ENCODE measurements at places on chromosomes 5 and 9.

GRCh38 chr9:18194316-18194715 lies 279.6 kb upstream of the ADAMTSL1 start:
- DNase-seq, result no peak

- no peak for DNase-seq
Measured at GRCh38 chr9:107805201-107805600, 315.6 kb upstream of the KLF4 start.

GRCh38 chr5:141788296-141788970 lies 89.8 kb downstream of the PCDH1 start:
- DNase-seq, result no peak

DNA sequence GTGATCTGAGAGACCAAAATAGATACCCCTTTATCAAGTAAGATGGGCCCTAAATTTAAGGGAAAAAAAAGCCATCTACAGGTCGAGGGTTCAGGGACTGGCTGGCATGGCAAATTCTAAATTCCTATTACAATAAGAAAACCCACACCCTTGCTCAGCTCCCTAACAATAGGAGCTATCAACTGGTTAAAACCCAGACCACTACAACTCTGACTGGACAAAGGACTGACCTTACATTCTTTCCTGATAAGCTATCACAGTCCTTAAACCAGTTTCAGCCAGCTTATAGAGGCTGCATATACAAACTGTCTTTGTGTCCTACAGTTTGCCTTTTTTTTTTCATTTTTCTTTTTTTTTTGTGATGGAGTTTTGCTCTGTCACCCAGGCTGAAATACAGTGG lies 803.6 kb downstream of the NR2F1-AS1 start:
- DNase-seq, result no peak

DNA sequence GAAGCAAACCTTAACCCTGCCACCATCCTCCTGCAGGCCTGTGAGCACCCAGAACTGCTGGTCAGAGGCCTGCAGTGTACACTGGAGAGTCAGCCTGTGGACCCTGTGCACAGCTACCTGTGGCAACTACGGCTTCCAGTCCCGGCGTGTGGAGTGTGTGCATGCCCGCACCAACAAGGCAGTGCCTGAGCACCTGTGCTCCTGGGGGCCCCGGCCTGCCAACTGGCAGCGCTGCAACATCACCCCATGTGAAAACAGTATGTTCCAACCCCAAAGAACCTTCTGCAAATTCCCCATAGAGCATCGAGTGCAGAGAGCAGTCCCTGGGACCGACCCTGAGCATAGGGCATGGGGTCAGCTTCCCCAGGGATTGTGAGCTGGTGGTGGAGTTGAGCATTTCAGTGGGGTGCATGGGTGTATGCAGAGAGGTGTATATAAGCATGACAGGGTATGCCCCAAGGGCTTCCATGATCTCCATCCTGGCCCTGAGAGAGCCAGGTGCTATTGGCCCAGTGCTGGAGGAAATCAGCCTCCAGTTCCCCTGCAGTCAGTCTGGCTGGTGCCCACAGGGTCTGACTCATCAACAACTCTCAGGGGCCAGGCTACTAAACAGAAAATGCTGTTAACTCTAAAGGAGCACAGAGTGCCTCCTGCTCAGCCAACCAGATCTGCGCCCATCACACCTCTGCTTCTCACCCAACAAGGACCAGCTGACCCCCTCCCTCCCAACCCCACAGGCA lies 126.2 kb downstream of the SAXO1 start:
- DNase-seq, result no peak

DNA sequence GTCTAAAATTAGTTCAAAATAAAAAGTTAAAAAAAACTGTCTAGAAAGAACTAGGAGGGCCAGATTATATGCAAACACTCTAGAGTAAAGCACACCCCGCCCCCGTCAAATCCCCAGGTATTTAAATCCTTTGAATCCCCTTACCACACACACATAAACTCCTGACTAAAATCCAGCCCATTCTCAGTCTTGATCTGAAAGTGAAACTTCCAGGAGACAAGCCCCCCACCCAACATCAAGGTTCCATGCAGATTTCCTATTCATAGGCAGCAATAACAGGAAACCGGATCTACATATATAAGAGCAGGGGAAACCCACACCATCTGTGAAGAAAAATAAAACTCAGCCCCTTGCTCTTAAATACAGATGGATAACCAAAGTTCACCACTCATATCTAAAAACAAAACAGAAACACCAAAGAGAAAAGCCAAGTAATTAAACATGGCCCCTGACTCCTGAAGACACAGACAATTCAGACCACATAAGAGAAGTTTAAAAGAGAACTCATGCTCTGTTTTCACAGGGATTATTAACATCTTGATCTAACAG lies 42.3 kb downstream of the MARCHF3 start:
- no peak for DNase-seq

DNA sequence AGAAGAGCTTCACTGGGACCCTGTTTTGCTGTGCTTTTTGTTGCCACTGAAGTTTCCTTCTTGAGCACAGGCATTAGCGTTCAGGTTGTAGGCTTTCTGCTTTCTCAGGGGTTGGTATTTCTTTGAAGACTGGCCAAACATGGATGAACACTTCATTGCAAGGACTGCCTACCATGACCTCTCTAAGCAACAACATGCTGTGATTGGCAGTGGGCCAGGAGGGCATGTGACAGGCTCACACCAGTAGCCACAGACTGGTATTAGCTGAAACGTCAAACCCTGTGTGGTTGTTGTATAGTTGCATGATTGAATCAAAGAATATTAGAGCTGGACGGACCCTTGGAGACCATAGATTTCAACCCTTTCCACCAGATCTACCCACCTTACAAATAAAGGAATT lies 20.0 kb upstream of the MLANA start:
- no peak for DNase-seq

- DNase-seq, result peak; percentile 10
Measured at GRCh38 chr9:98790842-98791607, 5.3 kb downstream of the ANKS6 start.

DNA sequence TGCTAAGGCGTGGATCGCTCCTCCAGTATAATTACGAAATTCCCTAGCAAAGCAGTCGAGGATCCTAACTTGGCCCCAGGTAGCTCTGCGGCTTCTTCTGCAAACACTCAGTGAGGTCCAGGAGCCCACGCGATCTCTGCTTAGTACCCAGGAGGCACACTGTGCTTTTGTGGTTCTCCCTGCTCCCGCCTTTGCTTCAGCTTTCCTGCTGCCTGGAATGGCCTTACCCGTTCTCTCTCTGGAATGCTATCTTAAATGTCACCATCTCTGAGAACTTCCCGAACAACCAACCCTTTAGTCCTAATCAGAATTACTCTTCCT lies 639 bp downstream of the INVS start:
- DNase-seq, result no peak

DNA sequence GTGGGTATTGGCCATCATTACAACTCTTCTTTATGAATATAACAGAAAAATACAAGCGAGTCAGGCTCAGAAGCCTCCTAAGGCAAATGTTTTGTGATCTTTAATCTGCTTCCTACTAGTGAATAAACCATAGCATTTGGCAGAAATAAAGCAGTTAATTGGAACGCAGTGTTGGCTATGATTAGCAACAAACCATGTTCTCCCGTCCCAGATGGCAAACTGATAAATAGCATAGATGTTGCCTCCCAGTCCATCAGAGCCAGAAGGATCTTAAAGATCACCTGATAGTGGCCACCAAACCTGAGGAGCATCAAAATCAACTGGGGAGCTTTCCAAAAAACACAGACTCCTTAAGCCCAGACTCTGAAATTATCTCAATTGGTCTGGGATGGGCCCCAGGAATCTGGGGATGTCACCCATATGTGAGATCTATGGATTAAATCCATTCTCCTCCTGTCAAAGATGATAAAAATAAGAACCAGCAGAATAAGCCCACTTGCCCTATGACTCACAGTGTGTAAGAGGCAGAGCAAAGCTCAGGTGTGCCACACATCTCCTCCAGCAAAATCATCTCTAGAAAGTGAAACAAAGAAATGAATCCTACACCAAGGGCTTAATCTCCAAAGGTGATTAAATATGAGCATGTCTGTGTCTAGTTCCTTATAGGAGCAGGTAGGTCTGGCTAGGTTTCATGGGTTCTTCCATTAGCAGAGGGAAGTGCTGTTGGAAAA lies 50.3 kb downstream of the APBA1 start:
- no peak for DNase-seq

DNA sequence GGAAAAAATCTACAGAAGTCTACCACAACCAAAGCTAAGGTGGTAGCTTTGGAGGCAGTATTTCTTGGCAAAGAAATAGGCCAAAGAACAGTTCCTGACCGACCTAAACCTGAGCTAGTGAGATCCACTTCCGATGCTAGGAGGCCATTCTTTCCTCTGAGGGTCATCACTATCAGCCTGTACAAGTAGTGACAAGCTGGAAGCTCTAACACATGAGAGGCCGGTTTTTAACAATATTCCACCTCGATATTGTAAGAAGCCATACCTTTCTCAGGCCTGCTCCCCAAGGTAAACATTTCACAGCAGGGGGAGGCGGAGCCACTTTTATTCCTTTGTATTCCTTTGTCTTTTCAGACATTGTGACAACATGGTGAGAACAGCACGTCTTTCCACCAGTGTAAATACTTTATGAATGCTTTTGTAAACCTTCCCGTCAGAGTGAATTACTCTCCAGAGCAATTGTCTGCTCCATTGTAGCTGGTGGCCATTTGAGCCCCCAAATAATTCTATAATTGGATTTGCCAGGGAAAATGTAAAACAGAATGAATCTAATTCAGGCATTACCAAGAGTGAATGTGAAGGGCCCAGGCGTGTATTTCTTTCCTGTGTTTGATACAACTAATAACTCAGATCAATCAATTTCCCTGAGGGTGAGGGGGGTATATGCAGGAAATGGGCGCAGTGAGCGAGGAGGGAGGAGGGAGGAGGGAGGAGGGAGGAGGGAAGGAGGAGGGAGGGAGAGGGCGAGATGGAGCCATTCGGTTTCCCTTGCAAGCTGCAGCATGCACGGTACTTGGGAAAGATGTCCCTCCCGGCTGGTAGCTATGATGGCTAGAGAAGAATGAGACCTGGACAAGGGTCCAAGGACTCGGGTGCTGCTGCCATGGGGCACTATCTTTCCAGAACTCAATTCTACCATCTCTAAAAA lies 166.6 kb downstream of the CDK5RAP2 start:
- DNase-seq, result no peak

- no peak for DNase-seq
Measured at GRCh38 chr9:4550777-4551484, 60.7 kb downstream of the SLC1A1 start.

- DNase-seq, result no peak
Measured at GRCh38 chr5:53035868-53036381, 46.8 kb downstream of the ITGA2 start.

GRCh38 chr9:37801287-37801850 lies 772 bp downstream of the DCAF10 start:
- no peak for DNase-seq

DNA sequence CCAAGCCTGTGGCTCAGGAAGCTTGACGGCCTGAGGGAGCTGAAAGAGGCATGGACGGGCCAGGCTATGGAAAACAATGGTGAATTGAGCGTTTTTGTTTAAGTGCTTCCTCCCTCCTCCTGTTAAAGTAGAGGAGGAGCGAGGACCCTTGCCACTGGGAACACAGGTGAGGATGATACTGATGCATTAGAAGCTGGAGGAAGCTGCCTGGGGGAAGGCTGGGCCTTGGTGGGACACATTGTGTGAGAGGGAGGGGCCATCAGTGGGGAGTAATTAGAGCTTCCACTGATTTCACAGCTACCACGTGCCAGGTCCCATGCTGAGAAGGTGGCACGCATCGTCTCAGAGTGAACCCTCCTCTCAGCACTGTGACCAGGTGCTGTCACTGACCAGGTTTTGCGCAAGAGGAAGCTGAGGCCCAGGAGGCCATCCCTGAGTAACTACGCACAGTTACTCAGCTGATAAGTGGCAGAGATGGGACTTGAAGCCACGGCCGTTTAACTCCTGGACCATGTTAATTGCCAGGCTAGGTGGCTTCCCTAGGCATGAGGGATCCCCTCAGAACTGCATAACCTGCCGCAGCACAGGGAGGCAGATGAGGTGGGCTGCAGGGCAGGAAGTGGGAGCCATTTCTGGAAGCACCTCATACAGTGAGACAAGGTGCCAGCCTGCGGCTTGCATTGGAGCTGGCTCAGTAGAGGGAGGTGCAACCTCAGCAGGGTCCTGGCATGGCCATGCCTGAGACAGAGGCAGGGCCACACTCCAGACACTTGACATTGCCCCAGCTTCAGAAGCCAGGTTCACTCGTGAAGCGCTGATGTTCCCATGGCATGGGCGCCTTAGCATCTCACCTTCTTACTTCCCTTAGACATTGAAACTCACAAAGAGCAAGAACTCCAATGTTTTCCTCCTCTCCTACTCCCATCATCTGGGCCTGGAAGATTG lies 195.3 kb upstream of the MVB12B start:
- DNase-seq, result no peak

DNA sequence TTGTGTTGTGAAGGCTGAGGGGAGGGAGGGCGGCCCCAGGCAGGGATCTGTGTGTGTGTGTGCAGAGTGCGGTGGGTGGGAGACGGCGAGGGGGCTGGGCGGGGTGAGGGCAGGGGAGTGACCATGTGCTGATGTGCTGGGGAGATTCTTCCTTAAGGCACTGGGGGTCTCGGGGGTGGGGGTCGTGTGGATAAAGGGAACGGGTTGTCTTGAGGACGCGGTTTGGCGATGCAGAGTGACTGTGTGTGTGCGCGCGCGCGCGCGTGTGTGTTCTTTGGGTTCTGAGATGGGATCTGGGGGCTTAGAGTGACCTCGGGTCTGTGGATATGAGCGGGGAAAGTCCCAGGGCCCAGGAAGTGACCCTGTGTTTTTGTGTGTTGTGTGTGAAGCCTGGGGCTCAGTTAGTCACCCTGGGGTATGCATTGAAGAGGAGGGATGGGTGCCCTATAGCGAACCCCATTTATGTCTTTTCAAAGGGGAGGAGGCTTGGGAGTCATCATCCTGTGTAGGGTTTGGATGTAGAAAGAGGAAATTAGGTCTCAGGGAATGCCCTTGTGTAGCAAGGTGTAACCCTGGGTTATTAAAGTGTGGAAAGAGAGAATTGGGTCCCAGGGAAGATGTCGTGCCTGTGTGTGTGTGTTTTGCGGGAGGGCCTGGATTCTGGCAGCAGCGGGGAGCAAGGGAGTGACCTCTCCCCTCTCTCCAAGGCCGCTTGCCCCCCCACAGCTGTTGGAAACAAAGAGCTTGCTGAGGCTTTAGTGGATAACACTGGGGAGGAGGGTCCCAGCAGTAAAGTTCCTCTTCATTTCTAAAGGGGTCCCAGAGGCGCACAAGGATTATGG lies 1.4 kb downstream of the TMEFF1 start:
- no peak for DNase-seq

- DNase-seq, result no peak
Measured at GRCh38 chr9:8189881-8190280, 390.3 kb upstream of the DMAC1 start.

DNA sequence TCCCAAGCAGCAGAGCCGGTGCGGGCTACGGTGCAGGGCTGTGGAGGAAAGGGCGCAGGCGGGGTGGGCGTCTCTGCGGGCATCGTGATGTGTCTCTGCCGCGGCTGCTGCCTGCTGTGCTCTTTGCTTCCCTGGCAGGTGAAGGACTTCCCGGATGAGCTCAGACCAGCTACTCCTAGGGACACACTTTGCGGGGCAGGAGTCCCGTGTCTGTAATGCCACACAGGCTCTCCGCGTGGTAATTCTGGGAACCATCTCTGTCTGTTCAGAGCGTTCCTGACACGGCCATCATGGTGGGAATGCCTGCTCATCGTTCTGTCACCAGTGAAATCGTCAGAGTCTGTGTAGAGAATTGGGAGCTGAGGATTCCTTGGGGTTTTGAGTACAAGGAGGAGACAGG lies 235.5 kb downstream of the FANCC start:
- no peak for DNase-seq

Measured in stimulated activated CD8-positive, alpha-beta memory T cell treated with anti-CD3 and anti-CD28 coated beads, Interleukin-12 subunit alpha, Interleukin-12 subunit beta, amount 100 ng/mL, for 4 hours (primary cell).